ENCODE measurements at places on chromosomes 3 and 15.
A peak's percentile ranks its signal among the peaks of the same experiment; 100 is the strongest.

DNA sequence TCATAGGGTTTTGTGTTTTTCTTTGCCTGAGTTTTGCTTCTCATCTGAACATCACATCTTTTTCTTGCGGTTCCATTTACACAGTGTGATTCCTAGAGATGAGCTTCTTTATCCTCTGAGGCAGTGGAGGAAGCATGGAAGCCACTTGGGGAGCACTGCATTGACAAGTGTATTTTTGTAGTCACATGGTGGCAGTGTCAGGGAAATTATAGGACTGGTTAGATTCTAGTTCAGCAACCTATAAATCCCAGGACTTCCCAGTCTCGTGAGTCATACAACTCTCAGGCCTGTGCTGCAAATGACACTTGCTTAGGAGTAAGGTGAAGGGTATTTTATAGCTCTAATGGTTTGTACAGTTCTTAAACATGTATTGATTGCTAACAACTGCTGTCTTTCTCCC, 58.4 kb downstream of the RBM6 start:
- no peak for DNase-seq

GRCh38 chr15:66842710-66843441, 140.8 kb downstream of the SMAD6 start:
- DNase-seq, result no peak

GRCh38 chr3:104359546-104359945, 1007.2 kb upstream of the ALCAM start:
- no peak for DNase-seq

GRCh38 chr3:44984335-44984734, 8.3 kb downstream of the EXOSC7 start:
- DNase-seq, result no peak

DNA sequence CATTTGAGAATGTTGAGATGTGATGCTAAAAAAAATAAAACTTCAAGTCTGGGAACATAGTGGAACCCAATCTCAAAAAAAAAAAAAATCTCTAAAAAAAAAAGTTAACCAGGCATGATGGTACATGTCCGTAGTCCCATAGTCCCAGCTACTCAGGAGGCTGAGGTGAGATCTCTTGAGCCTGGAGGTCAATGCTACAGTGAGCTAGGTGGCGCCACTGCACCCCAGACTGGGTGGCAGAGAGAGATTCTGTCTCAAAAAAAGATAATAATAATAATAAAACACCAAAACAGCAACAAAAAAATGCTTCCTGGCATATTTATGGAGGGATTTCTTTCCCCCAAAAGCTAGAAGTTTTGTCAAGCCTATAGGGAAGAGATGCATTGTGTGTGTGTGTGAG, 361.6 kb downstream of the ROBO1 start:
- no peak for DNase-seq

DNA sequence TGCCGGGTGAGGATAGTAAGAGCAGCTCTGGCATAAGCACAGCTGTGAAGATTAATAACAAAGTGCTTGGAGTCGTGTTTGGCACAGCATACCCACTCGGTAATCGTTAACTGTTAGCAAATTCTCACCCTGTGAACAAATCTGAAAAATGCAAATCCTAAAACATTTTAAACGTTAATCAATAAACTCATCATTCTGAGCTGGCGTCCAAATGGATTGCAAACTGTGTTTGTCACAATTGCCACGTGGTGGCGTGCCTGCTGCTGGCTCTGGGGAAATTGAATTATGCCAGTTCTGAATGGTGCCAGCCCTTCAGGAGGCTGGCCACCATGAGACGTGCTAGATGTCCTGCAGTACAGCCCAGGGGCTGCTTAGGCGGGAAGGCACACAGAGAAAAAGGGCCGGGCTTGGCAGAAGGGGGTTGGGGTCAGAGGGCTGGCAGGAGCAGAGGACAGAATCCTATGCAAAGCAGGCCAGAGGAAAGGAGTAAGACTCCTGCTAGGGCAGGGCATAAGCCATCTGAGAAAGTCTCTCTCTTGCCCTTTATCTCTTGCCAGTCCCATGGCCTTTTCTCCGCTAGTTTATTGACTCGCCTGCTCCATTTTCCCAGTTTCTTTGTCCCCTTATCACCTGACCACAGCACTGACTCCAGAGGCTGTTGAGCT, 22.1 kb upstream of the POLG start:
- DNase-seq, result no peak

- DNase-seq, result no peak
Observed at GRCh38 chr3:168608926-168609325, 513.2 kb upstream of the GOLIM4 start.

- peak; percentile 86 for DNase-seq
Observed at GRCh38 chr15:73908030-73908821, 18.0 kb upstream of the LOXL1 start.

DNA sequence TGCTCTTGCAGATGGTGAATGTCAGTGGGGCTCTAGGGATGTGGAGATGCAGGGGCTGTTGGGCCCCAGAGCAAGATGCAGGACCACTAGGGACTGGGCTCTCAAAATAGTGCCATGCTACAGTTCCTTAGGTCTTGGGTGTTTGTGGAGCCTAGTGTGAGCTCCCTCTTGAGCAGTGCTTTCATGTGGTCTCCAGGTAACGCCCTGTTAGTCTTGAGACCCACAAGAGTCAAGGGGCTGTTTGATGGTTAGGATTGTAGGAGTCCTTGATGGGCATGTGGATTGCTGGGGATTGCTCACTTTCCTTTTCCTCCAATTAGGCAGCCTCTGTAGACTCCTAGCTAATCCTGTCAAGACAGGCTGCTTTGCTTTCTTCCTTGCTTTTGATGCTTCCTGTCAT, 56.0 kb downstream of the CCDC66 start:
- DNase-seq, result no peak

DNA sequence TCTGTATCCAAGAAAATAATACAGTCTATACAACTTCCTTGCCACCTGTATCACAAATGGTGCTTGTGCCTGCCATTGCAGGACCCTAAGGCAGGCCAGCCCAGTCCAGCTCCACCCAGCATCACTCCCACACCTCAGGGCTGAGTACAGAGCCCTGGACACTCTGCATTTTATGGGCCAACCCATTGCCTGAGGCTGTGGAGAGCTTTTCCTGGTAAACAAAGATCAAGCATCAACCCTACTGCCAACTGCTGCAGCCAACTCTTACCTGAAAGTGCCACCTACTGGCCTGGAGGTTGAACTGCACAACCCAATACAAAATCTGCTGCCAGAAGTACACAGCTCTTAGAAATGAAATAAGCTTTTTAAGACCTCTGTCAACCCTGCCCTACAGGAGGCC, 1082.2 kb downstream of the NAALADL2 start:
- no peak for DNase-seq

All from activated naive CD8-positive, alpha-beta T cell treated with anti-CD3 and anti-CD28 coated beads, Interleukin-2, amount 50 U/mL, for 24 hours (primary cell).